ENCODE measurements at places on chromosomes 11 and 22.

DNA sequence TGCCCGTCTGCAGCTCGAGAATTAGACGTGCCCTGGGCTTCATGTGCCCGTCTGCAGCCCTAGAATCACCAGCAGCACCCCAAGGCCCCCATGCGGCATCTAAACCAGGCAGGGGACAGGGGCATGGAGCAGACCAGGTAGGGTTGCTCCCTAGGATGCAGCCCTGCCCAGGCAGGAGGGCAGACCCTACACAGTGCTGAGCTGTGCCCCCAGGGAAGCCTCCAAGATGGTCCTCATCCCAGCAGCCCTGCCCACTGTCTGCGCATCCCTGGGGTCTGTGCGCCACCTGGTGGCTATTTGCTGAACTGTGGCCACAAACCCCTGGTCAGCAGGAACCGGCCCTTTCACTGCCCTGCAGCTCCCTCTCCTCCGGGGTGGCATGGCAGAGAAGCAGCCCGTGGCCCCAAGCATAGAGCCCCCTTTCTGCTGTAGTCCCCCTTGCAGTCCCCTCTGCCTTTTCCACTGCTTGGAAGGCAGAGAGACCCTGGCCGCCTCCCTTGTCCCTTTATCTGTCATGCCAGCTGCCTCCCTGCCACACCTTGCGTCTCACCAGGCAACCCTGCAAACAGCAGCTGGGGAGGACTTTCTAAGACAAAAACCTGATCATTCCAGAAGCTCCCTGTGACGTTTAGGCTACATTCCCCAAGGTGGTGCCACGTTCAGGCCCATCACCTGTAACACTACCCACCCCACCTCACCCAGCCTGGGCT is 86.6 kb downstream of the KCNQ1 start:
- peak; percentile 40 for DNase-seq

DNA sequence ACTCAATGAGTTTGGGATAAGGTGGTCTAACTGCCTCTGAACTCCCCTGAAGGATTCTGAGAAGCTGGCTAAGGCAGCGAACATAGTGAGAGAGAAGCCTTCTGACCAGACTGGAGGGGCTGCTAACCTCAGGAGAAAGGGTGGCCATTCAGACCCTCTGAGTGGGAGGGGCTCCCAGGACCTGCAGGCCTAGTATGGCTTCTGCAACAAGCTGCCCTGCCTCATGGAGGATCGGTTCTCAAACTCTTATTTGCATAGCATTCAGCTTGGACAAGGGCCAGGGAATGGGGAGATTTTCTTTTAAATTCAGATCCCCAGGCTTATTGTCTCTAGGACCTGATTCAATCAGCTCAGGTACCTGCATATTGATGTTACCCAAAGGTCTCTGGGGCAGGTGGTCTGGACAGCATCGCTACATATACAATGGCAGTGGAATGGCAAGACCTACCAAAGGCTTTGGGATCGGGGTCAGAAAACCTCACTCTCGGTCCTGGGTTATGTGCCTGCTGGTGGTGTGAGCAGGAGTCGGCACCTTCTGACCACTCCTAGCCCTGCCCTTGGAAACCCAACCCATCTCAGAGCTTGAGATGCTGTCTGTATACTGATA is 599.1 kb downstream of the BRD1 start:
- DNase-seq, result no peak

- DNase-seq, result no peak
Observed at GRCh38 chr11:101844608-101845007, 70.2 kb upstream of the CEP126 start.

GRCh38 chr11:35214792-35215193 is 75.8 kb downstream of the CD44 start:
- DNase-seq, result no peak

- no peak for DNase-seq
Observed at GRCh38 chr22:44337678-44338004, 24.9 kb upstream of the SHISAL1 start.

GRCh38 chr11:94705891-94706615 is 62.1 kb upstream of the AMOTL1 start:
- no peak for DNase-seq

DNA sequence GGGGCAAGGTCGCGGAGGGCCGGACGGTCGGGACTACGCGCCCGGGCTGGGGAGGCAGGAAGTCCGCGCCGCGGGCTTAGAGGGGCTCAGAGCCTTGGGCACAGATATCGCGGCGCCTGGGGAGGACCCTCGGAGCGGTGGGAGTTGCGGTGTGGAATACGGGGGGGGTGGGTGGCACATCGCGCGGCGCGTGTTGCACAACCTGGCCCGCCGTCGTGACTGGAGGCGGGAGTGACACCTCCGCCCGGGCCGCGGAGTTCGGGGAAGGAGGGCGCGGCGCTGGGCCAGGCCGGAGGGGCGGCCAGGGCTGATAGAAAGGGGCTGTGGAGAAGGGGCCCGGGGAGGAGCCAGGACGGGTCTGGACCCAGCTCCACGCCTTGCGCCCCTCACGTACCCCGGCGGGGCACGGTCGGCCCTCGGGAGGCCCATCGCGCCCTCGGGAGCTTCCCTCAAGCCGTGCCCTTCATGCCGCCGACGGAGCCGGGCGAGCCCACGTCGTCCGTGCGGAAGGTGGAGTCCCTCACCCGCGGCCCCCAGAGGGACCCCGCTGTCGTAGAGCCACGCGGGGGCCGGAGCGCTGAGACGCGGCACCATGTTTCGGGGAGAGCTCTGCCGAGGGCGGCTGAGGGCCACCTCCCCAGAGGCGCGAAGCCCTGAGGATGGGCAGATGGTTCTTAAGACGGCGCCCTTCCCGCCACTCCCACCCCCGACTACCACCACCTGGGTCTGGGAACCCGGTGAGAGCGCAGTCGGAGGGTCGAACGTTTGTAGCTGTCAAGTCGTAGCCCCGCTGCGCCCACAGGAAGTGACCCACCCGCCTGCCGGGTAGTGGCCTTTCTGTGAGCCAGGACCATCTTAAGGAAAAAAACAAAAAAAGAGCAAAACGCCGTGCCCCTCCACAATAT is 729 bp downstream of the IL17RA start:
- peak; percentile 49 for DNase-seq

DNA sequence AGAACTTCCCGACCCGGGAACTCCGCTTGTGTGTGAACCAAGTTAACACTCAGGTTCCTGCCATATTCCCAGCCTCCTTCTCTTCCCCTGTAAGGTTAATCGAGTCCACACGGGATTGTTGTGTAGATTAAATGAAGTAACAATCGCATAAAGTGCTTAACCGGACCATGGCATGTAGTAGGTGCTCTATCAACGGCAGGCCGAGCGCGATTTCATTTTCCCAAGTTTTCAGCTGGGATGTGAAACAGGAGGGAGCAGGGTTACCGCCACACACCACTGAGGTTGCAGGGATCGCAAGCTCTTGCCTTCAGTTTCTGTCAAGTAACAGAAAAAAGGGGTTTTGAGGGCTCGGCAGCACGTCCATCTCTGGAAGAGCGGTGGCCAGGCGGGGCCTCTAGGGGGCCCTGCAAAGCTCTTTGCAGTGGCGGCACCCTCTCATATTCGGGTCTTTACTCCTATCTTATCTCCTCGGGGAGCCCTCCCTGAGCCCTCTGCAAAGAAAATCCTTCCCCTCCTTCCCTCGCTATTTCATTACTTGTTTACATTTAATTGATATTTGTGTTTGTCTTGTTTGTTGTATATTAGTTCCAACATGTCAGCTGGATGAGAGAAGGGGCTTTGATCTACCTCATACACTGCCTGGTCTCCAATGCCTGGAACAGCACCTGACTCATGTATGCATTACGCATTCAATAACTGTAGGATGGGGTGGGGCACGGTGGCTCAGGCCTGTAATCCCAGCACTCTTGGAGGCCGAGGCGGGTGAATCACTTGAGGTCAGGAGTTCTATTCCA is 816 bp upstream of the PLEKHA7 start:
- no peak for DNase-seq

GRCh38 chr11:46458491-46458890 is 66.9 kb upstream of the CHRM4 start:
- no peak for DNase-seq

GRCh38 chr11:125348141-125348651 is 147.9 kb downstream of the FEZ1 start:
- no peak for DNase-seq

DNA sequence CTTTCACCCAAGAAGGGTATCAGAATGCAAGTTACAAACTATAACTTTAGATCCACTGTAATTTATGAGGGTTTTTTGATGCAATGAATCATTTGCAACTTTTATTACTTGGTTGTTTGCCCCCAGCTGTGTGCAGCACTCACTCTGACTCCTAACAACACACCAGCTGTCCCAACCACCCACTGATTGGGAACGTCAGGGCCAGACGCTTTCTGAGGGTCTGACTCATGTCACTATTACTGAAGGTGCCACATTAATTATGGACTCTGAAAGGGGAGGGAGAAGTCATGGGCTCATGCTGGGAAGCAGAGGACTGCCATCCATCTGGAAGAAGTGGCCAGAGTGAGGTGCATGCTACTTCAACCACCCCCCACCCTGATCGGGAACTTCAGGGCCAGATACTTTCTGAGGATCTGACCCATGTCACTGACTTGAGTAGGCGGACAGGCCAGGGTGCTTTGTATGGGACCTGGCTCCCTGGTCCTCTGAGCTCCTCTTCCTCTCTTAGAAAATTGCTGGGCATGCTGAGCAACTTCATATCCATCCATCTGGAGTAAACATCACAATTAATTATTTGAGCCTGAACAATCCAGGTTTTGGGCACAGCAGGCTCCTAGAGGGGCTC is 44.9 kb upstream of the DRD2 start:
- no peak for DNase-seq

DNA sequence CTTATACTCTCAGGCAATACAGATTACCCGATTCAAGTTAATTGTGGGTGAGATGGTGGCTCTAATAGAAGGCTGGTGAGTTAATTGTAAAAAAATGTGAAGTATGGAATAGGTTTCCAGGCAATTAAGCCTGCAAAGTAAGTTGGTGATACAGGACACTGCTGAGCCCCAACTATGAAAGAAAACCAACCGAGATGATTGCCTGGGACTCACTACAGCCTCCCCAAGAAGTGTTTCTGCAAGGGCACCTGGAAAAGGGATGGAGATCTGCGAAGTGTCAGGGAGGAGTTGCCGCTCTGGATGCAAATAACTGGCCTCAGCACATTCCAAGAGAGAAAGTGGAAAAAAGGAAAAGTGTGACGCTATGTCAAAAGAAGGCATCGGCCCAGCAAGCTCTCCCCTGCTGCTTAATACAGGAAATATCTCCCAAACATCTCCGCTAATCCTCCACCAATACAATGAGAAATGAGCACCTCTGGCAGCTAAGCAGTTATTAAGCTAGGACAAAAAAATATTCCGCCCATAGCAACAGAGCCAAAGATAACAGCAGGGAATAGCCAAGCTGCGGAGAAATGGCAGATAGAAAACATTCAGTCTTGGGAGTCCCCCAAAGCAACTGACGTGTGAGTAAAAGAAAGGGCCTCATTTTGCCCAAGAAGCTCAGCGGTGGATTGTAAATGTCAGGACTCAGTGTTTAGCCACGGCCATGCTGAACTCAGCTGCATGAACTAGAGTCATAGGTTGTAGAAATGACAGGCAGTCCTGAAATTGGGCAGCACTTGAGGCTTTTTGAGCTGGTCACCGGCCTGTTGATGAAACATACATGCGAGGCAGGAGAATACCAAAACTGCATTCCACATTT is 133.7 kb downstream of the SNX19 start:
- no peak for DNase-seq

- no peak for DNase-seq
Observed at GRCh38 chr22:29049655-29050263, 11.9 kb downstream of the C22orf31 start.

- DNase-seq, result no peak
Observed at GRCh38 chr11:129569007-129569406, 193.4 kb downstream of the BARX2 start.

DNA sequence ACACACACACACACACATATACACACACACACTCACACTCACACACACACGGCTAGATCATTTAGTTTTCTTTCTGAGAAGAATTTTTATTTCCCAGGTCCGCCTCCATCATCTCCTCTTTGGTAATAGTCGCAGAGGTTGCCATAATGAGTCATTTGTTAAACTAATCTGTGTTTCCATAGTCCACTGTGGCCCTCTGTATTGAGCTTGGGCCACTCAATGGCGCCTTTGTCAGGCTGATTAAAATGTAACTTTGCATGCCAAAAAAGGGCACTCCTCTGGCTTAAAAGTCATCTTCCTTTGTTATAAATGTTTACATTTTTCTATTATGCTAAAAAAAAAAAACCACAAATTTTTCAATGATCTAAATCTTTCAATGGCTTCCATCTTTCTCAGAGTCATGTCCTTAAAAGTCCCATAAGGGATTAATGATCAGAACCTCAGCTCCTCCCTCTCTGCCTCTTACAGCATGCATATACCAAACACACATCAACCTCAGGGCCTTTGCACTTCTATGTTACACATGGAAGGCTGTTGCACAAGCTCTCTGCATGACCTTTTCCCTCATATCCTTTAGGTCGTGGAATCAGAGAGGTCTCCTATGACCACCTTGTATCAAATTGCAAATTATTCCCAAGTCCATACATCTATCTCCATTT is 35.3 kb downstream of the EHF start:
- DNase-seq, result no peak

DNA sequence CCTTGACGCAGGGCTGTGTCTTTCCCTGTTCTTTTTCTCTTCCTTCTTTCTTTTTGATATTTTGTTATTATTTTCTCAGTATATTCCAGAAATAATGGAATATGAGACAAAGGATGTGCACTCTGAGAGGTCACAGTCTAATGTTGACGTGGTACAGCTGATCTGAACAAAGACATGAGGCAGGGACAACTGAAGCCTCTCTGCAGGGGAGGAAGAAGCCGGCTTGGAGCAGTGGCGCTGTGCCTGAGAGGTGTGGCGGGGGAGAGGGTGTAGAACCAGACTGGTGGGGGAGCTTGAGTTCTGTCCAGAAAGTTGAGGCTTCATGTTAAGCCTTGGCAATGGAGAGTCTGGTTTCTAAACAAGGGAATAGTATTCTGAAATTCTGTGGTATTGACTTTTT is 34.7 kb downstream of the ADAMTS15 start:
- DNase-seq, result no peak

- DNase-seq, result no peak
Observed at GRCh38 chr11:19025481-19026406, 34.8 kb downstream of the MRGPRX2 start.

- DNase-seq, result no peak
Observed at GRCh38 chr11:19868281-19868821, 155.7 kb downstream of the NAV2 start.

DNA sequence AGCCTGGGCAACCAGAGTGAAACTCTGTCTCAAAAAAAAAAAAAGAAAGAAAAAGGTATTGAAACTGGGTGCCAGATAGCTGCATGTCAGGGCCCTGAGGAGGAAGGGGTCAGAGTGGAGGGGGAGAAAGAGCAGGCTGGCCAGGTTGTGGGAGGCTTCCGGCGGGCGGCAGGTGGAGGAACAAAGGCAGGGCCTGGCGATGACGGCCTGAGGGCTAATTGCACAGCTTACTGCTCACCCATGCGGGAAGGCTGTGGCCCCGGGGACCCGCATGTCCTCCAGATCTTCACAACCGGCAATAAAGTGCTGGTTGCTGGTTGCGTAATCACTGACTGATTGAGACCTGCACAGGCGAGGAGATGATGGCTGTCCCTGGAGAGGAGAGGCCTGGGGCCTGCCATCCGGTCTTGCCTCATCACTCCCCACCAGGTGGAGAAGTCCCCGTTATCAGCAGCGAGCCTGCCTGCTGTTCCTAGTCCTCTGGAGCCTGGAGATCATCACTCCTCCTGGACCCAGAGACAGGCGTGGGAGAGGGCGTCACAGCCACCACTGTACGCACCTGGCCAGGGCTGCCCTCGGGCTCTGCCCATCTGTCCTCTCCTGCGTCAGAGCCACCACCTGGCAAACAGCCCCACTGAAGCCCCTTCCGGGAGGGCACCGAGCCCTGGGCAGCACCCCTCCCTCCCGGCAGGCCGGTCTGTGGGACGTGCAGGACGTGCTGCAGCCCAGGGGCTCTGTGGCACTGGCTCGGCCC is 18.7 kb downstream of the H19 start:
- DNase-seq, result no peak

- DNase-seq, result no peak
Observed at GRCh38 chr11:118290923-118291322, 13.6 kb upstream of the CD3E start.

Measured in GM06990 (cell line).